ENCODE measurements at places on chromosomes 11 and 22.

DNA sequence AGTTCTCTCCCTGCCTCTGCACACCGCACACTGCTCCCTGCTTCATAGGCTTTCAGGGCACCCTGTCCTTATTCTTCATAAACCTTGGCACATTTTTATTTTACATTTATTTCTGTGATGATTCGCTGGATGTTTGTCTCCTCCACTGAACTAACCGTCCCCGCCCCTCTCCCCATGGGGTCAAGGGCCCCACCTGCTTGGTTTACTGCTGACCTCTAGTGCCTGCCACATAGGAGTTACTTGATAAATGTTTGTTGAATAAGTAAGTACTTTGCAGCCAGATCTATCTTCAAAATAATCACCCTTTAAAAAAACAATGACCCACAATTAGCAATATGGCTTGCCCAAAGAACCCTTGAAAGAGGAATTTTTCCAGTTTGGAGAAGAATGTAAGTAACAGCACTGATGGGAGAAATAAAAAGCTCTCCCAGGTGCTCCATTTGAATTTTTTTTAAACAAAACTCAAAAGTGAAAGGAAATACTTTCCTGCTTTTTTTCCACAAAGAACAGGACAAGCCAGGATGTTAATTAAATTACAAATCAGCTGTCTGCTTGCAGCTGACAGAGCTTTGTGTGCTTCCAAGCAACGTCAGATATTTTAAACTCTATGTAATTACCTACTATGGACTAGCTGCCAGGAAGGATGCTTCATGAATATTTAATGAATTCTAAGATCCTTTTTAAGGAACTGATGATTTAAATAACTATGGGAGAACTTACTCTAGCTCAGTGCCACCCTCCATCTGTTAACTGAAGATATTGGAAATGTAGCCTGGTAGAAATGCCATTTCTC is 1083.6 kb downstream of the DLG2 start:
- no peak for DNase-seq

- no peak for DNase-seq
Observed at GRCh38 chr11:122691549-122692150, 36.1 kb downstream of the UBASH3B start.

GRCh38 chr11:84642500-84642899 is 984.6 kb downstream of the DLG2 start:
- DNase-seq = no peak

DNA sequence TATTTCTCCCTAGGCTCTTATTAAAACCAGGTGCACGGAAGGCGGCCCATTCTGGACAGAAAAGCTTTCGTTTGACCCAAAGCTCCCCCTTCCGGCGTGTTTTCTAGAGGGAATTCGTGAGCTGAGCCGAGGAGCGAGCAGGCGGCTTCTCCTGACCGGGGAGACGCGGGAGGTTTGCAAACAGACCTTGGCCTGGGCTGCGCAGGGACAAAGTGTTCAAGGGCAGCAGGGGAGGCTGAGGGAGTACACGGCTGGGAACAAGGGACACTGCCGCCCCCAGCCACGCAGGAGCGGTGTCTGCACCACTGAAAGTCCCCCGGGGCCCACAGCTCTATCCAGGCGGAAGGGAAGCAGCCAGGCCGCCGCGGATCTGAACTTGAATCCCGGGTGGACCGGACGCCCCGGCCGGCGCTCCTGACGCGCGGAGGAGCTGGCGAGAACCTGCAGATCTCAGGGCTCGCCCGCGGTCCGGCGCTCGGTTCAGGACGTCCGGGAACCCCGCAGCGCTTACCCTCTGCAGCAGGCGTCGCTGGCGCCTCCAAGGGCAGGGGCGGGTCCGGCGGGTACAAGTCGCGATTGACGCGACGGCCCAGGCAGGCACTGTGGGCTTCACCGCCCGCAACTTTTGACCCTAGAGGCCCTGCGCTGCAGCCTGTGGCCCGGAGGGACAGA is 101.9 kb downstream of the WT1 start:
- no peak for DNase-seq

DNA sequence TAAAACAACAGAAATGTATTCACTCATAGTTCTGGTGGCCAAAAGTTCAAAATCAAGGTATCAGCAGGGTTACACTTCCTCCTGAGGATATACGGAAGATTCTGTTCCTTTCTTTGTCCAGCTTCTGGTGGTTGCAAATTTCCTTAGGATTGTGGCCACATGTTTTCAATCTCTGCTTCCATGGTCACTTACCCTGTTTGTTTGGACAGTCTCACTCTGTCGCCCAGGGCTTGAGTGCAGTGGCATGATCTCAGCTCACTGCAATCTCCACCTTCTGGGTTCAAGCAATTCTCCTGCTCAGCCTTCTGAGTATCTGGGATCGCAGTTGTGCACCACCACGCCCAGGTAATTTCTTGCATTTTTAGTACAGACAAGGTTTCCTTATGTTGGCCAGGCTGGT is 534.3 kb downstream of the KCNA4 start:
- no peak for DNase-seq

GRCh38 chr11:133821776-133822175 is 23.5 kb downstream of the SPATA19 start:
- DNase-seq = no peak

DNA sequence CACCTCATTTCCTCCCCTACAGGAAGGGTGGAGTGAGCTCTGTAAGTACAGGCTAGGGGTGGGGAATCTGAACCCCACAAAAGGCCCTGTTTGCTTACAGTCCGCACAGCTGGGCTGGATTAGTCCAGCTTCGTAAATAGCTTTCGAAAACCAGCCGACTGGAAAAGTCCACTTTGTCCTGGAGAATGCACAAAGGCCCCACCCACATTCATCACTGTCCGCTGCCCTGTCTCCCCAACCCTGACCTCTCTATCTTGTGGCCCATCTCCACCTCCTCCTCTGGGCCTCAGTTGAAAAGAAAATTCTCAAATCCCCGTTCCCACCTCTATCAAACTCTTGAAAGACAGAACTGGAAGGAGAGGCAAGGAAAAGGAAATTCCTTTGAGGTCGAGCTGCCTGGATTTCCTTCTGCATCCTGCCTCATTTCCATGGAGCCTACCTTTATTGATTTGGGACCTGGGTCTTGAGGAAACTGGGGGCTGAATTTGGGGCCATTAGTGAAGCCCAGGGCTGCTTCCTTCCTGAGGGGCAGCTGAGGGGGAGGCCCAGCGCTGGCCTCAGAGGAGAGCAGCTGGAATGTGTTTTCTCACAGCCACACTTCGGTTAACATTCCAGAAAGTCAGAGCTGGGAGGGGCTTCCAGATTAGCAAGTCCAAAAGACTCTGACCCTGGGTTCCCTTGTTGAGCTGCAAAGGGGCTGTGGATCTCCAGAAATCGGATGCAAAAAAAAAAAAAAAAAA is 147.6 kb downstream of the FBXO7 start:
- DNase-seq = no peak

- DNase-seq = no peak
Observed at GRCh38 chr11:88770475-88771079, 295.2 kb downstream of the GRM5 start.

DNA sequence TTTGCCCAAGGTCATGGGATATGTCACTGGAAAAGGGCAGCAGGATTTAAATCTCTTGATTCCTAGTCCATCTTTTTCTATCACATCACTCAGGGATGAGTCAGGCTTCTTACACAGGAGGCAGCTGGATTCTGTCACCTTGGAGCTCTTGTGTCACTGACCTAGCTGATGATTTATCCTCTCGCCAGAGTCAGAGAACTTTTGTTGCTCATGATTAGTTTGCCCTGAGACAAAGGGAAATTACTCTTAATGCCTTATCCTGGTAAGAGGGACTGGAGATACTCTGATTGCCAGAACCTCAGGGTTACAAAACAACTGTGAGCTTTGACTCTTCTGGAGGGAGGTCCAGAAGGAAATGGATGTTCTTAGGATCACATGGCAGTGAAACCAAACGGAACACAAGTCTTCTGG is 10.1 kb downstream of the COA4 start:
- no peak for DNase-seq
